Caco-2 (cell line): ENCODE measurements at places on chromosomes 2 and 18.

- no peak for DNase-seq
These were observed 198.2 kb upstream of the NDUFV2 start for GRCh38 chr18:8904316-8904715.

GRCh38 chr18:3246635-3247239 lies 864 bp upstream of the MYL12A start:
- peak; percentile 46 for DNase-seq

- no peak for DNase-seq
These were observed 49.1 kb upstream of the ID2 start for GRCh38 chr2:8632755-8633154.

DNA sequence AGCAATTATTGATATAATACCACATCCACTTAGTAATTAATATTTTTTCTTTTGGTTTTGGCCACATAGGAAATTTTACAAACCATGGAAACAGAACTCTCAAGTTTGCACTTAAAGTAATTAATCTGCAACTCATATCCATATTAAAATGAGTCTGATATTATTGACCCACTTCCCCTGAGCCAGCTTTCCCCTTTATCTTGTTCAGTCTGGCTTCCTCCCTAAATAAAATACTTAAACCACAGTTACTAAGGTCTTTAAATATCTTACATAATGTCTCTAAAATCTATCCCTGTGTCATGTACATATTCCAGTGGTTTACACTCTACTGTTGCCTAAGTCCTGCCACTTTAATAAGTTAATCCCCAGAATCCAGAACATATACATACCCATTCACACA lies 564.9 kb upstream of the FSHR start:
- DNase-seq, result no peak

DNA sequence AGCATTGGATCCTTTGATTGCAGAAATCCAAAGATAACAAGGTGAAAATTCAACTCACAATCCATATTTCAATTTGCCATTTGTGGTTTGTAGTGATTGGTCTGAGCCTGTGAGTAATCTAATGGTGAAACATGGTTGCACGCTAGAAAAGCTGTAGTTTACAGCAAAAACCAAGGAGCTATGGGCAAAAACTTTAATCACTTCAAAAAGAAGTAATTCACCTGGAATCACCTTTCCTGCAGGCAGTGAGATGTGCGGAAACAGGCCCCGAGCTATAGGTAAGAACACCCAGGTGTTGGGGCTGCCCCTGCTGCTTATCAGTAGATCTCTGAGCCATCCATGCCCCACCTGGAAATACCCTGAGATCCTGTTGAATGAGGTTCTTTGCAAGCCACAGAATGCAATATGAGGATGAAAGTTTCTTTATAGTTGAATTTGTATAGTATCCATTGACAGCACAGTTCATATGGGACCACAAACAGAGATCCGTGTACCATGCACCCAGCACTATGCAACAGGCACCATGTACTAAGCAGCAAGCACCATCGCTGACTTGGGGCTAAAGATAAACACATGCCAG lies 208.2 kb downstream of the SPP2 start:
- DNase-seq, result no peak

GRCh38 chr2:24076849-24077534 lies 866 bp upstream of the SF3B6 start:
- no peak for DNase-seq

GRCh38 chr2:240429872-240430491 lies 5.5 kb upstream of the GPC1 start:
- no peak for DNase-seq

DNA sequence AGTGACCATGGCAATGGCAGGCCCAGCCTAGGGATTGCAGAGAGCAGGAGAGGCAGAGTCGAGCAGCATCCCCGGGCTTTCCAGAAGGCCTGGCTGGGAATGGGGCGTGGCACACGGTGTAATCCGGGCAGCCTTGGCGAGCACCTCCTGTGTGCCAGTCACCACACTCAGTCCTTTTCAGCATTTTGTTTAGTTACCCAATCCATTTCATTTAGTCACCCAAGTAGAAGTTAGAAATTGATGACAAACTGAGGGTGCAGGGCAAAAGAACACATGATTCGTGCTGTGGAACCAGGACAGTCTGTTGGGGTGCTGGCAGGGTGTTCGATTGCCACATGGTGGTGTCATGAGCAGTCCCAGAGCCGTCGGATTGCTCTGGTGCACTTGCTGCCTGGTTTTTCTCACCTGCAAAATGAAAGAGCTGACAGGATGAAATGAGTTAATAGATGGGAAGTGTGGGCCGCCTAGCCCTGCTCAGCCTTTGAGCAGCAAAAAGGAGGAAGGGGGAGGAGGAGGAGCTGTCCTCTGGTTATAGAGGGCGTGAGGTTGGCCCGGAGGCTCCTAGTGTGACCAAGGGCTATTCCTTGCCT lies 299.4 kb downstream of the AGAP1 start:
- peak; percentile 14 for DNase-seq

DNA sequence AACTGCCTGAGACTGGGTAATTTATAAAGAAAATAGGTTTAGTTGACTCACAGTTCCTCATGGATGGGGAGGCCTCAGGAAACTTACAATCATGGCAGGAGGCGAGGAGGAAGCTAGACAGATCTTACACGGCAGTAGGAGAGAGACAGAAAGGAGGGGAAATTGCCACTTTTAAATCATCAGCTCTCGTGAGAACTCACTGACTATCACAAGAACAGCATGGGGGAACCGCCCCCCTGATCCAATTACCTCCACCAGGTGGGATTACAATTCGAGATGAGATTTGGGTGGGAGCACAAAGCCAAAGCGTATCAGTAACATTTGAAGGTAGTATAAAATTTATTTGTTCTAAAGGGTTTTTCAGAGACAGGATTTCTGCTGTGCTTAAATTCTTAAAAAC lies 5.4 kb downstream of the GALM start:
- DNase-seq, result no peak
